ENCODE measurements at places on chromosomes 1 and 21. TPM values are rescaled to one million over a fixed set of nuclear protein-coding genes. Genes with fewer than 3 reads are reported as not detected.

Gene DPYD
- polyA plus RNA-seq = 6.7 TPM

Gene CSF3R
- not detected for polyA plus RNA-seq

Gene SMIM1
- polyA plus RNA-seq = not detected

Gene EPHB2
- 22.8 TPM for polyA plus RNA-seq

Gene RIMS3
- polyA plus RNA-seq = 36.9 TPM

Gene PRAMEF17
- polyA plus RNA-seq = not detected

Gene PTGFR
- 0.54 TPM for polyA plus RNA-seq

Gene PLPPR4
- 36.8 TPM for polyA plus RNA-seq

Gene PDC
- not detected for polyA plus RNA-seq

Gene SAMSN1
- 20.7 TPM for polyA plus RNA-seq

Gene CCDC24
- polyA plus RNA-seq = 16.5 TPM

Gene FMOD
- not detected for polyA plus RNA-seq

Gene ALPL
- polyA plus RNA-seq = 3.4 TPM

Gene CLSTN1
- 81.0 TPM for polyA plus RNA-seq

Gene ASCL5
- not detected for polyA plus RNA-seq

Gene OBSCN
- polyA plus RNA-seq = 7.2 TPM

Gene LRRC71
- not detected for polyA plus RNA-seq

Gene XCL2
- polyA plus RNA-seq = not detected

Gene ZSCAN20
- 4.4 TPM for polyA plus RNA-seq

Gene NENF
- 4.8 TPM for polyA plus RNA-seq

Gene APOBEC4
- not detected for polyA plus RNA-seq

Gene SV2A
- 95.3 TPM for polyA plus RNA-seq

Gene TMEM82
- not detected for polyA plus RNA-seq

Gene LIN28A
- polyA plus RNA-seq = 1.0 TPM

Gene CIART
- polyA plus RNA-seq = 7.3 TPM

Gene ZNF648
- polyA plus RNA-seq = not detected

Gene PUSL1
- polyA plus RNA-seq = 36.8 TPM

Gene BCAN
- 0.58 TPM for polyA plus RNA-seq

Gene PEX11B
- polyA plus RNA-seq = 52.4 TPM

Gene PER3
- 0.84 TPM for polyA plus RNA-seq

Gene DYNLT5
- not detected for polyA plus RNA-seq

Gene TAF5L
- polyA plus RNA-seq = 18.5 TPM

Gene ZNF593
- polyA plus RNA-seq = 25.0 TPM

Gene KCND3
- polyA plus RNA-seq = 7.8 TPM

Gene FTCD
- polyA plus RNA-seq = 1.4 TPM

Gene FAF1
- 38.4 TPM for polyA plus RNA-seq

All from neural cell (in vitro differentiated cells).